ENCODE measurements at places on chromosomes 1 and 21.

DNA sequence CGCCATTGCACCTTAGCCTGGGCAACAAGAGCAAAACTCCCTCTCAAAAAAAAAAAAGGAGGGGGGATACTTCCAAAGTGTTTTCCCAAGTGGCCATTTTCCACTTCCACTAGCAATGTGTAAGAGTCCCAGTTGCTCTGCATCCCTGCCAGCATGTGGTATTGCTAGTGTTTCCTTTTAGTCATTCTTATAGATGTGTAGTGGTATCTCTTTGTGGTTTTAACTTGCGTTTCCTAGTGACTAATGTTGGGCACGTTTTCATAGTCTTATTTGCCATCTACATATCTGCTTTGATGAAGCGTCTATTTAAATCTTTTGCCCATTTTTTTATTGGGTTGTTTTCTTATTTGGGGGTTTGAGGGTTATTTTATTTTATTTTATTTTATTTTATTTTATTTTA lies 31.1 kb downstream of the INAVA start:
- DNase-seq: no peak

DNA sequence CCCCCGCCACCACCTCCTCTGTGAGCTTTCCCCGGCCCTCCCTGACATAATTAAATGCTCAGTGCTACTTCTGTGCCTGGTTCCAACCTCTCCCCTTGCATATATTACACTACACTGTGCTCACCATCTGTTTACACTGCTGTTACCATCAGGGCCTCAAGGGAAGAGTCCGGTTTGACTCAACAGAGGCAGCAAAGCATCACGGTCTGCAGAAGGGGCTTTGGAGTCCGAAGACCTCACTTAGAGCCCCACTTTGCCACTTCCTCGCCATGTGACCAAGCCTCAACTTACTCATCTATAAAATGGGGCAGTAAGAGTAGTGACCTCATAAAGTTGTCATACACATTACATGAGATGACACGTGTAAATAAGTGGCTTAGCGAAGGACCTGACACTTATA lies 27.4 kb downstream of the KCNN3 start:
- no peak for DNase-seq

DNA sequence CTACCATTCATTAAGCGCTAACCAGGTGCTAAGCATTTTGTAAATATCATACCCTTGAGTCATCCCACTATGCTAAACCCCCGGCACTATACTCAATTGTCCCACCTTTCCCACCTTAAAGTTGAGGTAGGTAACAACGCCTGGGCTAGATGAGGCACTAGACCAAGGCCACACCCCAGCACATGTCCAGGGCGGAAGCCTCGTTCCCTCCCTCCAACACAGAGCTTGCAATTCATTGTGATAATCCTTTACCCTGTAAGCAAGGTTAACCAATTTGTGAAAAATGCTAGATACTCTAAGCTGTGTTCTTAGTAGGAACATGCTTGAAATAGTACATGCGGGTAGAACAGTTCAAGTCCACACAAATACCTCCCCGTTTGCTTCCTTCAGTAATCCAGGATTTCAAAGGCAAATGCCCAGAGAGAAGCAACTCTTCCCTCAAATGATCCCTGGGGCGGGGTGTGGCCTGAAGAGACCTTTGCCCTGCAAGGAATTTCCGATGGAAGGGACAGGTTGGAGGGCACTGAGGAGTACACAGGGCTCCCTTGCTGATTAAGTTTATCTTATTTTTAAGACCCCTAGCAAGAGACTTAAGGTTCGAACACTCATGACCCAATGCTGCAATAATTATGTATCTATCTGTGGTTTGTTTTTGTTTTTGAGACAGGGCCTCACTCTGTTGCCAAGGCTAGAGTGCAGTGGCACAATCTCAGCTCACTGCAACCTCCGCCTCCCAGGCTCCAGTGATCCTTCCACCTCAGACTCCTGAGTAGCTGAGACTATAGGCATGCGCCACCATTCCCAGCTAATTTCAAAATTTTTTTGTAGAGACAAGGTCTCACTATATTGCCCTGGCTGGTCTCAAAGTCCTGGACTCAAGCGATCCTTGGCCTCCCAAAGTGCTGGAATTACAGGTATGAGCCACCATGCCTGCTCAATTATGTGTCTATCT lies 2.6 kb downstream of the RSPH1 start:
- DNase-seq: no peak

GRCh38 chr1:218461351-218461750 lies 116.2 kb downstream of the TGFB2 start:
- no peak for DNase-seq

- no peak for DNase-seq
These were observed 39.4 kb downstream of the GRIK3 start for GRCh38 chr1:36994868-36995267.

DNA sequence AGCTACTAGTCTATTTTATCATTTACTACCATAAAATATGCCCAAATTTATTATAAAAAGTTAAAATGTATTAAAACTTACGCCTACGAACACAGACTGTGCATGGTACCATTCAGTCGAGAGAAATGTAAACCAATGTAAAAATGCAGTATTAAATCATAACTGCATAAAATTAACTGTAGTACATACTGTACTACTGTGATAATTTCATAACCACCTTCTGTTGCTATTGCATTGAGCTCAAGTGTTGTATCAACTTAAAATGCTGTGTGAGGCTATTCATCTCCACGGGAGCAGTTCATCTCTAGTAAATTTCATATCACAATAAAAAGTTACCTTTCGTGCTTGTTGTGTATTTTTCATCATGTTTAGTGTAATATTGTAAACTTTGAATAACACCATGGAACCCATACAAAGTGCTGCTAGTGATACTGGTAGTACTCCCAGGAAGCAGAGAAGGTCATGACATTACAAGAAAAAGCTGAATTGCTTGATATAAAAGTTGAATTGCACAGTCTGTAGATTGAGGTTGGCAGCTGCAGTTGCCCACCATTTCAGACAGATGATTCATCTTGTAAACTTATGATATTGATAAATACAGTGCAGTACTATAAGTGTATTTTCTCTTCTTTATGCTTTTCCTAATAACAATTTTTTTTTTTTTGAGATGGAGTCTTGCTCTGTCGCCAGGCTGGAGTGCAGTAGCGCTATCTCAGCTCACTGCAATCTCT lies 19.0 kb upstream of the CENPF start:
- no peak for DNase-seq

DNA sequence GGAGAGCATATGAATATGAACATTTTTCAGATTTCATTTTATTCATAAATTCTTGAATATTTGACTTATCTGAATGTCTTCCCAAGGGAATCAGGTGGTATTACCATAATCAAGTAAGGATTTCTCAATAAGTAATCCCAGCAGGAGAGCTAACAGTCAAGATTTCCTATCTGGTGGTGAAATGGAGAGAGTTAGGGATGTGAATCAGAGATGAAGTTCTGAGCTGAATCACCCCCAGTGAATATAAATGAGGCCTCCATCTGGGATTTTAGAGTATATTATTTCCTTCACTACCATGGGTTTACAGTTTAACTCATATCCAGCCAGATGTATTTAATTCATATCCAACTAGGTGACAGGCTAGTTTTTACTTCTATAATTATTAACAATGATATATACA lies 61.5 kb upstream of the RGS2 start:
- no peak for DNase-seq

DNA sequence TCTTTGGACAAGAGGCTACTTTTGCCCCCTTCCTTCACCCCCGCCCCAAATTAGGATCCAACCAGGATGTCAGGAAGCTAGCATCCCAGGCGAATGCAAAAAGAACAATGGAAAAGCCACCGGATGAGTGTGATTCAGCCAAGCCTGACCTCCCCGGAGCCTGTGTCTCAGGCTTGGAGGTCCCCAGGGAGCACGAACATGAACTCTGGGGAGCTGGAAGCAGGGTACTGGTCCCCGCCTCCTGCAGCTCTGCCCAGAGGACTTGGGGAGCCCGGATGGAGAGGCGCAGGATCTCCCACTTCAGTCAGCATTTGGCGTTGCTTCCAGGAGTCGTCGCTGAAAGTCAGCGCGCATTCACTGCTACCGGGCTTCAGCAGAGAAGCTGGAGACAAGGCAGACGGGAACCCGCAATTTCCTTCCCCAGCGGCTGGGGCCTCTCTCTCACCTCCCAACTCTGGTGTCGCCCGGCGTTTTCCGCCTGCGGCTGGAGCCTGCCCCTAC lies 1.8 kb upstream of the TBX15 start:
- DNase-seq: no peak

DNA sequence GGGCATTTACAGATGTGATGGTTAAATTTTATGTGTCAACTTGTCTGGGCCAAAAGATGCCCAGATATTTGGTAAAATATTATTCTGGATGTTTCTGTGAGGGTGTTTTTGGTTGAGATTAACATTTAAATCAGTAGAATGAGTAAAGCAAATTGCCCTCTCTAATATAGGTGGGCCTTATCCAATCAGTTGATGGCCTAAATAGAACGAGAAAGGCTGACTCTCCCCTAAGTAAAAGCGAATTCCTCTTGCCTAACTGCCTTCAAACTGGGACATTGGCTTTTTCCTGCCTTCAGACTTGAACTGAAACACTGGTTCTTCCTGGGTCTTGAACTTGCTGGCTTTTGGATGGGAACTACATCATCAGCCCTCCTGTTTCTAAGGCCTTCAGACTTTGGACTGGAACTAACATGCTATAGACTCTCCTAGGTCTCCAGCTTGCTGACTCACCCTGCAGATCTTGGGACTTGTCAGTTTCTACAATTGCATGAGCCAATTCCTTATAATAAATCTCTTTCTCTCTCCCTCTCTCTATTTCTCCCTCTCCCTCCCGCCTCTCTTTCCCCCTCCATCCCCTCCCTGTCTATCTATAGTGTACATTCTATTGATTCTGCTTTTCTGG lies 10.2 kb upstream of the NAV1 start:
- no peak for DNase-seq

GRCh38 chr1:245880754-245881403 lies 626.2 kb downstream of the SMYD3 start:
- DNase-seq: no peak

DNA sequence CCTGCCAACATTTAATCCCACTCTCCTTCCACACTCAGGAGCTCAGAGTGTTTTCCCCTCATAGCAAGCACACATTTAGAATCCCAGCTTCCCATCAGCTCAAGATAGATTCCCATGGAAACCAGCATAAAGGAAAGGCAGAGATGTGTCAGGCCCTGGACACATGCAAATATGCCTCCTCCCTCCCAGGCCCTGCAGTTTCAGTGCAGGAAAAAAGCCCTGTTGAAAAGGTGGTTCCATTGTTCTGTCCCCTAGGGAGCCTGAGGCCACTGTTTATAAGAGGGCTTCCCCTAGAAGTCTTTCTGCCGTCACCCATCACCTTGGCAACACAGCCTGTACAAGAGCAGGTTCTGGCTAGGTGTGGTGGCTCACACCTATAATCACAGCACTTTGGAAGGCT lies 3.6 kb downstream of the CACNA1S start:
- no peak for DNase-seq
